GM12892 (cell line): ENCODE measurements at places on chromosomes 2 and 18.

- no peak for DNase-seq
Measured at GRCh38 chr2:37858400-37858711, 66.7 kb upstream of the RMDN2 start.

DNA sequence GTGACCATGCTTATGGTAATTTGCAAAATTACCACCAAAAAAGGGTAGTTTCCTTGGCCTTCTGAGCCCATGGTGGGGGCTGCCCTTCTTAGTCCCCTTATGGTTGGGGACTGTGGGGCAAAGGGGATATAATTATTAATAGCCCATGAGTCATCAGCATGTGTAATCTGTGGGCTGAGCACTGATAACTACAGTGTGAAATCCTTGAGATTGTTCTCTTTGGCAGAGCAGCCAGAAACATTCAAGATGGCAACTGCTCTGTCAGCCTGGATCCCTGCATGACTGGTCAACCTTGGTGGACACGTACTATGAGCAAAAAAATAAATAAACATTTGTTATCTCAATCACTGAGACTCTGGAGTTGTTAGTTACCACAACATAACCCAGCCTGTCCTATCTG lies 61.3 kb downstream of the MGAT4A start:
- no peak for DNase-seq

DNA sequence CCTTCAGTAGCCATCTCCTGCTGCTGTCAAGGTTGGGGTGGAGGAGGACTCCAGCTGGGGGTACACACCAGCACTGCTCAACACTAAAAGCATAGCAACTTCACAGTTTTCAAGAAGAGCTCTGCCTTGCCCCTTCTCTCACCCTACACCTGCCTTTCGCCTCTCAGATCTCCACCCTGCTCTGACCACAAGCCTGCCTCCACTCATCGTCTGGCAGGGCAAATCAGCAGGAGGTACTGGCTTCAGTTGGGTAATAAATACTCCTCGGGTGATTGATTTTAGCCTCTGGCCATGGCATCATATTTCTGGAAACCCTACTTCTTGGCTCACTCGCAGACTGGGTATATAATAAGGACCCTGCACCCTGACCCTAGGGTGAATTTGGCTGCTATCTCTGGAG lies 3.1 kb upstream of the PRKAG3 start:
- no peak for DNase-seq

DNA sequence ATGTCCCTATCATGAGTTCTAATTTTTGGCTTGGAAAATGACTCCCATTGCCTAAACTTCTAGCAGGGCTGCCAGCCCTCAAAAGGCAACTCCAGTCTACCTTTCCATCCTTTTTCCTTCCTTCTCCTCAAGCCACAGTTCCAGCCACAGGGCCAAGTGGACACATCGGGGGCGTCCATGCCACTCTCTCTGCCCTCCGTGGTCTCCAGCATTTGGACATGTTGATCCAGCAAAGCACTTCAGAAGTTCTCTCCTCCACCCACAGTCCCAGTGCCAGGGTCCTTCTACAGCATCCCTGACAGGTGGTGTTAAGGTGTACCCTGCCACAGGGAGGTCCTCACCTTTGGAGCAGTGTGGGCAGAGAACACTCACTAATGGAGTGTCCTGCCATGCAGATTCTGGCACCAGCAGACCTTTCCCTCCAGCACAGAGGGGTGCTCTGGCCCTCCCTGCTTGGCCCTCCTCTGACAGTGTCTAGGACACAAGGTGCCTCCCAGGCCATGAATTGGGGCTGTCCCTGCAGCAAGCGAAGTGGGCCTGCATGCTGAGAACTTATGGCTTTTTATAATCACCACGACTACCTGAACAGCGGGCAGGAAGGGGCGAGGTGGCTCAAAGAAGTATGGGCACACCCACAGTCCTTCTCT lies 1.6 kb upstream of the FABP1 start:
- no peak for DNase-seq

DNA sequence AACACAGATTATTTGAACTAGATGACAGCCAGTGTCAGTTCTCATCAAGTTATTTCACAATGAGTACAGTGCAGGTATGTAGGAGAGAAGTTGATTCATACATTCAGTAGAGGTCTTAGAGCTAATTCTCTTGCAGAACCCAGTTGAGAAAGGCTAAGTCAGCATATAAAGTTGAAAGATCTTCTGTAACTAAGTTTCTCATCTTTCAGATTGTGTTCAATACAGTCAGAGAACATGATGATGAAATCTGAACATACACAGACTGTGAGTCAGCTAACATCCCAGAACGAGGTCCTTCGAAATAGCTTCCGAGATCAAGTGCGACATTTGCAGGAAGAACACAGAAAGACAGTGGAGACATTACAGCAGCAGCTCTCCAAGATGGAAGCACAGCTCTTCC lies 41.9 kb upstream of the LIMS1 start:
- DNase-seq: no peak
